GM12891 (cell line): ENCODE measurements at places on chromosomes 16 and 17.

DNA sequence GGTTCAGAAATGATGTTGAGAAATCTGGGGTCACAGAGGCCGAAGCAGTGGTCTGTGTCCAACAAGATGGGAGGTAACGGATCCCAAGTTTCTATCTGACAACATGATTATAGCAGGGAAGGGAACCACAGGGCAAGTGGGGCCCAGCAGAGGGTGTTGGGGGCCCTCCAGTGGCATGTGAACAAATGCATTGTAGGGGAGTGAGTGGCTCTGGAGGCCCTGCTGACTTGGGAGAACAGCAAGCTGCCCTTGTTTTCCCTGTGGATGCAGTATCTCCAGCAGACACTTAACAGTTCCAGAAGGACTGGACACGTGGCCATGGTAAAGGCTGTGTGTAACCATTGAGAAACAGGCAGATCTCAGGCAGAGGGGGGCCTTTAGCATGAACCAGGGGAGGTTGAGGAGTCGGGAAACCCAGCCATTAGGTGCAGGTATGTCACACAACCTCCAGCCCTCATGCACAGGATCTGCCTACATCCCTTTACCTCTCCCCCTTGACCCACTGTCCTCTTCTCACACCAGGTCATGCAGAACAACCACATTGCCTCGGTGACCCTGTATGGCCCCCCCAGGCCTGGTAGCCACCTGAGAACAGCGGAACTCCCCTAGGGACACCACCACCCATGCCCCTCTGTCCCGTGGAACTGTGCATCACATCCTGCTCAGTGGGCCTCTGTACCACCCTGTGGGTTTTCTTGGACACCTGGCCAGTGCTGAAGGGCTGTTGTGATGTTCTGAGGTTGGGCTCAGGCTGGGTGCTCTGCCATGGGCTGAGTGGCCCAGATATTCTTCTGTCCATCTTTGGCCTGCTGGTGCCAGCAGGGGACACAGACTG is 4.1 kb downstream of the B3GNT9 start:
- DNase-seq = no peak

- DNase-seq = no peak
Observed at GRCh38 chr17:51533219-51533618, 272.9 kb downstream of the UTP18 start.

DNA sequence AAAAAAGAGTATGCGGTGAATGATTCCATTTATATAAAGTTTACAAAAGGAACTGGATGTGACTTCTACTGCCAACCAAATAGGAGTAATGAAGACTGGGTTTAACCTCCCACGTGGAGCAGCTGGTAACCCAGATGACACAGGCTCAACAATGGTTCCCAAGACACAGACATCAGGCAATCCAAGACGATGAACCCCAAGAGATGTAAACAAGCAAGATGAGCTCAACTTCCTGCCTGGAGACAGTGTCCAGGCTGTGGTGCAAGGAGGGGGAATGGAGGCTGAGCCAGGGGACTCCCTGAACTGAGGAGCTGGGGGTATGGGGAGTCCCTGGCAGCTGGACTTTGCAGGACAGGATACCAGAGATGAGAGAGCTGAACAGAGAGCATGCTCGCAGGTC is 104.7 kb downstream of the LITAF start:
- no peak for DNase-seq

DNA sequence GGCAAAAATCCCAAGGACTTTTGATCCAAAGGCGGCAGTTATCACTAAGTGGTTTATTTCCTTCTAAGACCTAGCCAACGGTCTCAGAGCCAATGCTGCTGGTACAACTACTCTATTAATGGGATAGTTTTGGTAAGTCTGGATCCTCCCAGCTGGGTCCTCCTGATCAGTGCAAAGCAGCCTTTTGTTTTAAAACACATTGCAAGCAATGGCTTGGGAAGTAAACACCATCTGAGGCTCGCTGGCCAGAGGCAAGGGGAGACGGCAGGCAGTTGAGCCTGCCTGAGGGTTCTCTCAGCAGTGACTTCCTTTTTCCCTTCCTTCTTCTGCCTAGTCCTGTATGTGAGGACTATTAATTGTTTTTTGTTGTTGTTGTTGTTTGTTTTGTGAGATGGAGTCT is 1.6 kb upstream of the SLC5A10 start:
- DNase-seq = no peak

DNA sequence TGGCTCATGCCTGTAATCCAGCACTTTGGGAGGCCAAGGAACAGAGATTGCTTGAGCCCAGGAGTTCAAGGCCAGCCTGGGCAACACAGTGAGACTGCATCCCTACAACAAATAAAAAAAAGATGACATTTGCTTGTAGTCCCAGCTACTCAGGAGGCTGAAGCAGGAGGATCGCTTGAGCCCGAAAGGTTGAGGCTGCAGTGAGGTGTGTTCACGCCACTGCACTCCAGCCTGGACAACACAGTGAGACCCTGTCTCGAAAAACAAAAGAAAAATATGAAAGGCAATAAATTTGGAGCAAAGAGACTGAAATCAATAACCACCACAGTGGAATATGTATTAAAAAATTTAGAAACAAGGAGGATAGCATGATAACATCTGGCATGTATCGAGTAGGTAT is 143.8 kb upstream of the RBL2 start:
- DNase-seq = no peak

- DNase-seq = no peak
Observed at GRCh38 chr16:79595231-79595641, 5.3 kb downstream of the MAF start.

DNA sequence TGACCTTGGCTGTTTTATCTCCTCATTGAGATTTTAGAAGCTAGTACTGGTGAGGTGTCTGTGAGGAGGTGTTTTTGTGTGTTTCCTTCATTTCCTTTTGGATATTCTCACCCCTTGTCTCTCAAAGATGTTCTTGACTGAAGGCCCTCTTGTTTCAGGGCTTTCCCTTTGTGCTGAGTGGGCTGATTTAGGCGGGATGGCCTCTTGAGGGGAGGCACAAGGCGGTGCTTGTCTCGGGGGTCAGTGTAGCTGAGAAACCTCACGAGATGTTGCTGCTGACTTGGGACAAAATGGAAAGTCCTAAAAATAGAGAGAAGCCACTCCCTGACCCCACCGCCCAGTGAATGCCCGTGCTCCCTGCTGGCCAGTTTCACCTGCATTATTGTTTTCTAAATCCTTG is 14.2 kb downstream of the CRAMP1 start:
- no peak for DNase-seq

- no peak for DNase-seq
Observed at GRCh38 chr17:59623151-59623550, 3.5 kb downstream of the CLTC start.

- DNase-seq = no peak
Observed at GRCh38 chr17:83099086-83099555, 19.7 kb downstream of the METRNL start.

DNA sequence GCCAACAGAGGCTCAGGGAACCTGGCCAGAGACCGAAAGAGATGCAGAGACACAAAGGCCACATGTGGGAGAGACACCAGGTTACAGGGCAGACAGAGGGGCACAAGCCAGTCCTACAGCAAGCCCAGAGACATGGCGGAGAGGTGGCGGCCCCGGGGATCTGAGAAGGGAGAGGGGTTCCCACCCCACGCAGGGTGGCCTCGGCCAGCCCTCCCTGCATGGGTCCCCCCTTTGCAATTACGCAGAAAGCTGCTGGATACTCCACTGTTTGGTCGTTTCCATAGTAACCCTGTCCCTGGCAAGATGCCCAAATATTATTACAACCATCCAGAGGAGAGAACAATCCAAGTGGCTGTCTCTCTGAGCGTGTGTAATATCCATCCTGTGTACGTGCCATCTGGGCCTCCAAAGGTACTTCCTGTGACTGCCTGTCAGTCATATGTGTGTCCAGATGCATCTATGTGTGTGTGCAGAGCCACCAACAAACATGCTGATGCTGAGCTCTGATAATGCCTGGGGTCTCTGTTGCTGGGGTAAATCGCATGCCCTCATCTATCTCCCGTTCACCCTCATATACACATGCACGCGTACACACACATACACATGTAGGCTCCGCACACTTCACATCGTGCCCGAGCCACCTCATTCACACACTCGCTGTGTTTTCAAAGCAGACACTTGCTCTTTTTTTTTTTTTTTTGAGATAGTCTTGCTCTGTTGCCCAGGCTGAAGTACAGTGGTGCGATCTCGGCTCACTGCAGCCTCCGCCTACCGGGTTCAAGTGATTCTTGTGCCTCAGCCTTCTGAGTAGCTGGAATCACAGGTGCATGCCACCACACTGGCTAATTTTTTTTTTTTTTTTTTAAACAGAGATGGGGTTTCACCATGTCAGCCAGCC is 5.5 kb downstream of the PCGF2 start:
- DNase-seq = no peak

DNA sequence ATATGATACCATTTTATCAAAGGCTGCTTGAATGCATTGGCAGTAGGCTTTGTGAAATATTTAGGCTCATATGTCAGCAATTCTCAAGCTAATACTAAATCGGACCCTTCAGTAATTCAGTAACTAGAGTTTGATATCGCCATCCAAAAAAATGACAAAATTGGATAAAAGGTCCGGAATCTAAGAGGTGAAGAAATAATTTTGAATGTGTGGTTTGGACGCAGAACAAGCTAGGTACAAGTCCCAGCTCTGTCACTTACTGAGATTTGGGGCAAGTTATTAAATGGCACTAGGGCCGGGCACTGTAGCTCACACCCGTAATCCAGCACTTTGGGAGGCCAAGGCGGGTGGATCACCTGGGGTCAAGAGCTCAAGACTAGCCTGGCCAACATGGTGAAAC is 956.5 kb downstream of the CDH11 start:
- DNase-seq = no peak

GRCh38 chr17:65690626-65691310 is 129.3 kb upstream of the AXIN2 start:
- DNase-seq = no peak

- no peak for DNase-seq
Observed at GRCh38 chr17:48816438-48816773, 623 bp downstream of the TTLL6 start.

DNA sequence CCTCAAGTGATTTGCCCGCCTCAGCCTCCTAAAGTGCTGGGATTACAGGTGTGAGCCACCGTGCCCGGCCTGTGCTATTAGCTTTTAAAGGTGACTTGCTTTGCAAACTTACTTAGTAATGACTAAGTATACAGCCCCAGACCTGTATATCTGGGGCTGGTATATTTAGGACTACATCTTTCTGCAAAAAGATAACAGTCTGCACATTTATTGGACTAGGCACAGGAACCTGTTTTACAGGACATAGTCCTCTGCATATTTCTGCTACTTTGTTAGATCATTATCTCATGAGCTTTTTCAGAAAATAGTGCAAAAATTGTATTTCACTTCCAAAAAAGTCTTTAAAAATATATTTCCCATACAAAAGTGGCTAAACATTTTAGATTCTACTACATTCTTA is 1.3 kb downstream of the KRT24 start:
- DNase-seq = no peak

GRCh38 chr16:81136390-81137335 is 40.5 kb upstream of the GCSH start:
- no peak for DNase-seq

DNA sequence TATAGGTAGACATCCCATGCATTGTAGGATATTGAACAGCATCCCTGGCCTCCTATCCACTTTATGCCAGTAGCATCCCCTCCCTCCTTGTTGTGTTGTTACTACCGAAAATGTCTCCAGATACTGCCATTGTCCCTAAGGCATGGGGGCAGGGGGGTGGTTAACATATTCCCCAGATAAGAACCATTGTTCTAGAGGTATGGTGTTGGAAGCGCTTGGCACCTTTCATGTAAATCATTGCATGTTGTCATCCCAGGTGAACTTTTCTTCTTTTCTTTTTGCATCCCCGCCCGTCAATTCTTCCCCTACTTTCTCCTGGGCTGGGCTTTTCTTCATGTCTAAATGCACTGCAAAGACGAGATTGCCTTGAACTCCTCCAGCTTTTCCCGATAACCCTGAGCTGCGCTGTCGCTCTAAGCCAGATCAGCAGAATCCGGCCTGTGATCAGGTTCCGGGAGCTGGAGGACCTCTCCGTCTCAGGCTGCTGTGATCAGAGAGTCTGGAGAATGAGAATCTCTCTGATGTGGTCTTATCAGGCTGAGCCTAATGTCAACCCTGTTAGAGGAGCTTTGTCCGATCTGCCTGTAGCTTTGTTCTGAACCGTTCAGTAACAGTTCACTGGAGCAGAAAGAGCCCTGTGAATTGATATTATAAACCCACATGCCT is 76.2 kb downstream of the RBFOX1 start:
- no peak for DNase-seq

GRCh38 chr16:86515413-86515776 is 5.1 kb downstream of the FOXF1 start:
- DNase-seq = no peak

DNA sequence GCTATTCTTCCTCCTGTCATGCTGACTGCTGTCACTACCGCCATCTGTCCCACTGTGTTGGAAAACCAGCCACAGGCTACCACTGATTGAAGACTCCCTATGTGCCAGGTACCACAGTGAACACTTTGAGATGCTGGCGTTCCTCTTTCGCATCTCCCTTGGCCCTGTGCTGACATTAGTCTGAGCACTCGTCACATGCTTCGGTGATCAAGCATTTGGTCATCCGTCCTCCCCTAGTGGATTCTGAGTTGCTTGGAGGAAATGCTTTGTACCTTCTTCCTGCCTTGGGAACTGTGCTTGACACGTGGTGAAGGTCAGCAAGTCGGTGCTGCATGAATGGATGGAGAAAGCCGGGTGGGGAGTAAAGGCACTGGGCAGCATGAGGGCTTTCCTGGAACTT is 260.1 kb downstream of the SNX29 start:
- no peak for DNase-seq

GRCh38 chr17:43949781-43950180 is 4.0 kb downstream of the PYY start:
- no peak for DNase-seq

GRCh38 chr16:31767267-31767666 is 106.3 kb upstream of the ZNF267 start:
- DNase-seq = no peak

GRCh38 chr16:83926726-83927397 is 26.2 kb upstream of the OSGIN1 start:
- peak; percentile 84 for DNase-seq

DNA sequence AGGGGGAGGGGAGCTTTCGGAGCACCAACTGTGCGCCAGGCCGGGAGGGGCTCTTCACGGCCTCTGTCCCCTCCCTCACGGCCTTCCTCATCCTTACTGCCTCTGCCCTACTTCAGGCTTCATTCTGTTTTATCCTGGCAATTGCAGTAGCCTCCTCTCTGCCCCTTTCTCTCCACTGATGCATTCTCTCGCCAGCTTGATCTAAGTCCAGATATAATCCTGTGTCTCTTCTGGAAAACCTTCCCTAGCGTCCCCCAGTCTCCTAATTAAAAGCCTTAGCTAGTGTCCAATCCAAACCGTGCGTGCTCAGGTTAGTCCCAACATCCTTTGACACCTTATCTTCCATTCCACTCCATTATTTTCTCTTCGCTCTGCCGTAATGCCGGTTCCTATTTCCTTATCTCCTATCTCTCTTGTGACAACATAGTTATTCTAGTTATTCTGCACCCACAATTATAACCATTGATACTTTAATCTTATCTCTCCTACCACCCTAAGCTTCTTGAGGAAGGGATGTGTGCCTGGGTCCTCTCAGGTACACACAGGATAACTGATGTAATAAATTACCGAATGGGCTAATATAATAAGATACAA is 869 bp downstream of the ZNF48 start:
- no peak for DNase-seq

- DNase-seq = no peak
Observed at GRCh38 chr16:73317321-73317857, 269.5 kb upstream of the ZFHX3 start.
